ENCODE measurements at places on chromosomes 2 and 18. TPM values are rescaled to one million over a fixed set of nuclear protein-coding genes. Genes with fewer than 3 reads are reported as not detected.
A peak's percentile ranks its signal among the peaks of the same experiment; 100 is the strongest.

DNA sequence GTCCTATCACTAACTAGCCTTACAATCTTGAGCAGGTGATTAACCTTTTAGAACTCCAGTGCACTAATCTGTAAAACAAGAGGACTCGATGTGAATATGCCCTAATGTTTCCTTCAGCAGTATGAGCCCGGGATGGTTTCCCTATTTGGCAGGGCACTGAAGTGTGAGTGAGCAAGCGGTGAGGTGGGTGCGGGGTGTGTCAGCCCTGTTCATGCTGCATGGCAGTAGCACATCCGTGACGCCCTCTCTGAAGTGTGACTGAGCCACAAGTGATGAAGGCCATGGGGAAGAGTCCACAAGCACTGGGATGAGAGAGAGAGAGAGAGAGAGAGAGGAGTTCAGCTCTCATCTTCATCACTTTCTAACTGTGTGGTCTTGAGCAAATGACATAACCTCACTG lies 168.7 kb downstream of the SETBP1 start:
- H3K27me3 ChIP-seq, result no peaks in the 10 kb centered on the region
- H3K36me3 ChIP-seq, result no peaks in the 10 kb centered on the region
- H3K4me1 ChIP-seq, result peaks cover 4% of the 10 kb centered on the region
- H3K27ac ChIP-seq, result no peak overlapping the region

DNA sequence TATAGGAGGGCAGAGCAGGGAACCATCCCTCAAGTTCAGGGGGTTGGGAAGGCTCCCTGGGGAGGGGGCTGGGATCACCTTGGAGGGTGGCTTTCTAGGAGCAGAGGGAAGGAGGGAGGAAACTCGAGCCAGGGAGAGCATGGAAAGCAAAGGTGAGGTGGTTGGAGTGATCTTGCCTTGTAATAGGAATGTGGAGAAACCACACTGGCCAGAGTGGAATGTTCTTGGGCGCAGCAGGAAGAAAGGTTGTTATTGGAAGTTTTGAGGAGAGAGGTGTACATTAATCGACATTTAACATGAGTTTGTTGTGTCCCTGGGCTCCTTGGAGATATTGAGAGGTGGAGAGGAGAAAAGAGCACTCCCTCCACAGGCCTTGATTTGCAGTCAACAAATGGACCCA lies 272.2 kb downstream of the PRKCE start:
- no peak overlapping the region for H3K4me3 ChIP-seq
- peaks cover 34% of the 10 kb centered on the region for H3K4me1 ChIP-seq
- no peak overlapping the region for H3K27ac ChIP-seq
- peaks cover 5% of the 10 kb centered on the region for H3K36me3 ChIP-seq
- H3K27me3 ChIP-seq, result no peaks in the 10 kb centered on the region
- no peak for DNase-seq

- H3K27ac ChIP-seq, result no peak overlapping the region
- H3K4me3 ChIP-seq, result no peak overlapping the region
- H3K36me3 ChIP-seq, result peaks cover 13% of the 10 kb centered on the region
- H3K27me3 ChIP-seq, result no peaks in the 10 kb centered on the region
- no peak for DNase-seq
Observed at GRCh38 chr2:232295971-232296370, 82.6 kb upstream of the ALPP start.

The SRD5A2 gene
- not detected for total RNA-seq

DNA sequence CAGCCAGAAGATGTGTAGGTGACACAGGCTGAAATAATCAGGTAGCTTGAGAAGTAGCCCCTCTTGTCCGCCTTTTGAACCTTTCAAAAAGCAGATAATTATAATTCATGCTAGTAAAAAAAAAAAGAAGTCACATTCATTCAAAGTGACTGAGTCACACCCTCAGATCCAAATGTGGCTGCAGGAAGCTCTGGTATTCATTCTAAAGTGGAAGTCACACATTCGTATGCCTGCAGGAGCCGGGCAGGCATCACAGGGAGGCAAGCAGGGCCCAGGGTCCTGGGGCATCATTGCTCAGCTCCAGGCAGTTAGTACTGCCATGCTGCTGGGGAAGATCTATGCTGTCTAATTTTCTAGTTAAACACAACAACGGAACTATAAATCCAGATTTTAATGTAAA lies 21.7 kb upstream of the RAB11FIP5 start:
- H3K27me3 ChIP-seq, result peaks cover 19% of the 10 kb centered on the region
- H3K4me3 ChIP-seq, result no peak overlapping the region
- H3K36me3 ChIP-seq, result no peaks in the 10 kb centered on the region
- no peak overlapping the region for H3K27ac ChIP-seq
- H3K4me1 ChIP-seq, result no peaks in the 10 kb centered on the region

DNA sequence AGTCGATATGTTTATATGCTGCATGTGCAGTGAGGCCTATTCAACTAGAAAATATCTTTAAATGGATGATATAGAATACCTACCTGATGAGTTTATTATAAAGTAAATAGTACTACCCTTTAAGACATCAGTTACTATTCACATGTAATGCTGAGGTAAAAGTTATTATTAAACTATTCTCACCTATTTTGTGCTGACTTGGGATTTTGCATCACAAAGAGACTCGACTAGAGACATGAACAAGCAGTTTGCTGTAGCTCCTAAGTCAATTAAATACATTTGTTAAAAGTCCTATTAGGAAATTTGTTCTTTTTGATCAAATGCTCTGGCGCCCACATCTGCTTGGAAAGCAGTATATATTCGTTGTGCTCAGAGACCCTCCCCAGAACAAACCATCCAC lies 164.1 kb downstream of the CCDC85A start:
- H3K36me3 ChIP-seq, result no peaks in the 10 kb centered on the region
- H3K27me3 ChIP-seq, result no peaks in the 10 kb centered on the region
- DNase-seq, result no peak
- no peak overlapping the region for H3K4me3 ChIP-seq

The FOXD4L1 gene
- 0.63 TPM for total RNA-seq

DNA sequence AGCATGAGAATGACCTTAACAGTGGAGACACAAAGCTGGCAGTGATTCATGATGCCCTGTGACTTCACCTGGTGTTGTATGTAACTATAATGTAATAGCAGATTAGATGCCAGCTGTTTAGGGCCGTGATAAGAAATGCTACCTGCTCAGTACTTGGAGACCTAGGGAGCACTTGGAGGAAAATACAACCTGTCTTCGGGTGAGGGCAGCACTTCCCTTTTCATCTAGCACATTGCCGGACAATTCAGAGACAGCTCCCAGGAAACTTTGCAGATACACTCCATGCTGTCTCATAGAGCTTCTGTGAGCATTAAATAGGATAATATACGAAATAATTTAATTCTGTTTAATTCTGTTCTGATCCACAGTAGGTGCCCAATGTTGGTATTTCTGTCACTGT lies 668.5 kb downstream of the TSN start:
- no peak overlapping the region for H3K4me3 ChIP-seq
- no peak overlapping the region for H3K27ac ChIP-seq
- H3K27me3 ChIP-seq, result no peaks in the 10 kb centered on the region
- no peaks in the 10 kb centered on the region for H3K36me3 ChIP-seq

The KCNG3 gene
- total RNA-seq, result not detected

- no peaks in the 10 kb centered on the region for H3K27me3 ChIP-seq
- H3K4me3 ChIP-seq, result no peak overlapping the region
- no peaks in the 10 kb centered on the region for H3K36me3 ChIP-seq
- DNase-seq, result no peak
- no peak overlapping the region for H3K27ac ChIP-seq
Observed at GRCh38 chr2:205372141-205372540, 310.2 kb upstream of the NRP2 start.

The CDH19 gene
- total RNA-seq, result not detected

- no peak overlapping the region for H3K27ac ChIP-seq
- no peaks in the 10 kb centered on the region for H3K4me1 ChIP-seq
- no peaks in the 10 kb centered on the region for H3K36me3 ChIP-seq
- no peak for DNase-seq
- no peaks in the 10 kb centered on the region for H3K27me3 ChIP-seq
Observed at GRCh38 chr2:85852937-85853498, 35.8 kb downstream of the ST3GAL5 start.

DNA sequence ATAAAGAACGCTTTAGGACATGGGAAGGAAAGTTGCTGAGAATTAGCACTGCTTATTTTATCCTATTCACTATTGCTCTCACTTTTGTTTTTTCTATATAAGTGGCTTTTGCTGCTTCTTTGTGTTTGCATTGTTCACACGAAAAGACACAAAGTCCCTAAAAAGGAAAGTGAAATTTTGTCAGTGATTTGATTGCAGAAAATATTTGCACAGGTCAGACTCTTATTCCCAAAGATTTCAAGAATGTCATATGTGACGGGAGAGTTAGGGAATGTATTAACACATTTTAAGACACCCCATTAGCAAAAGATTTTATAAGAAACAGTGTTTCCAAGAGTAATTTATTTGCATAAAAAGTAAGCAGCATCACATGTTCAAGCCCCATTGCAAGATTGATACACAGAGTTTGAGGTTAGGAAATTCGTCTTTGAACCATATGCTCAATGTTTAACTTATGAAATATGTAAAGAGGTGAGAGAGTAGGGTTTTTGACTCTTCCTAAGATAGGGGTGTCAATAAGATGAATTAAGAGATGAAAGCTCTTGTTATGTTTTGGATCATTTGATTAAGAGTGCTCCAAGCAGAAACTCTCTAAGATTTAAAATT lies 57.0 kb downstream of the CCDC102B start:
- H3K4me1 ChIP-seq, result no peaks in the 10 kb centered on the region
- no peak for DNase-seq
- no peaks in the 10 kb centered on the region for H3K27me3 ChIP-seq

The NTSR2 gene
- total RNA-seq, result not detected

- no peak overlapping the region for H3K4me3 ChIP-seq
- H3K4me1 ChIP-seq, result peaks cover 12% of the 10 kb centered on the region
- DNase-seq, result no peak
- H3K36me3 ChIP-seq, result no peaks in the 10 kb centered on the region
- no peaks in the 10 kb centered on the region for H3K27me3 ChIP-seq
- H3K27ac ChIP-seq, result no peak overlapping the region
Observed at GRCh38 chr2:50551018-50551726, 480.8 kb downstream of the NRXN1 start.

DNA sequence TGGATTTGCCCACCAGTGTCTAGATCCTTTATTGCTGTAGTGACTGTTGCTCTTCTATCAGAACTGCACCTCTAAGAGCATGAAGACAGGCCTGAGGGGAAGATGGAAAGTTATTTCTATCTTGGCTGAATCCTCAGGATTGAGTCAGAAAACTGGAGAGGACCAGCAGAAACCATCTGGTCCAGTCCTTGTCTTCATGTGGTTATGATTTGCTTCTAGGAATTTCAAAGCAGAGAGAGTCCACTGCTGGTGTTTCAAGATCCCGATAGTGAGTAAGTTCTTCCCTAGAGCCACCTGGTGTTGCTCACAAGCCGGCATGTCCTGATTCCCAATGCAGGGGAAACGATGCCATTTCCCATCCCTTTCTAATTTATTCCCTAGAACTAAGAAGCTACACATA lies 84.2 kb downstream of the NCKAP5 start:
- no peak for DNase-seq
- no peaks in the 10 kb centered on the region for H3K27me3 ChIP-seq
- no peak overlapping the region for H3K27ac ChIP-seq
- no peaks in the 10 kb centered on the region for H3K36me3 ChIP-seq

GRCh38 chr2:96506907-96507240 lies 1.7 kb upstream of the NEURL3 start:
- no peak for DNase-seq
- H3K27ac ChIP-seq, result no peak overlapping the region
- H3K27me3 ChIP-seq, result peaks cover 18% of the 10 kb centered on the region

The MEP1B gene
- not detected for total RNA-seq

GRCh38 chr18:13984080-13984479 lies 68.7 kb upstream of the MC2R start:
- no peak overlapping the region for H3K4me3 ChIP-seq
- no peaks in the 10 kb centered on the region for H3K4me1 ChIP-seq
- H3K36me3 ChIP-seq, result no peaks in the 10 kb centered on the region
- no peak overlapping the region for H3K27ac ChIP-seq

GRCh38 chr18:54720620-54721019 lies 107.7 kb upstream of the RAB27B start:
- H3K36me3 ChIP-seq, result no peaks in the 10 kb centered on the region
- no peak for DNase-seq
- no peaks in the 10 kb centered on the region for H3K4me1 ChIP-seq
- no peak overlapping the region for H3K27ac ChIP-seq

DNA sequence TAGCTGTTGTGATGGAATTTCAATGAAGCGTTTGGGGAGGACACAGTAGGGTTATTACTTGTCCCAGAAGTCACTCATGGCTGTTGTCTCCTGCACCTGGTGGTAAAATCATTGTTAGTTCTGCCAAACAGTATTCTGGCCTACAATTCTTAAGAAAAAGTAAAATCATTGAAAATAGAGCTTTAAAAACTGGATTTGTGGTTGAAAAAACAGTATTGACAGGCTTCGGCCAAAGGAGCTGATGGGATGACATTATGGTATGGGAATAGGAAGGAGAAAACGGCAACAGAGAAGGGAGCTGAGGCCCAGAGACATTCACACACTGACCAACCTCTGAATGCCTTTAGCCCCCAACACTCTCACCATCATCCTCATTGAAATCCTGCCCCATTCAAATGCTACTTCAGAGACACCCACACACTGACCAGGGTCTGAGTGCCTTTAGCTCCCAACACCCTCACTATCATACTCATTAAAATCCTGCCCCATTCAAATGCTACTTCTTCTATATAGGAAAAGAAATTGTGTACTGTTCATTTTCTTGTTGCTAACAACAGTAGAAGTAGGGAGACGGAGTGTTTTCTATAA lies 114.1 kb upstream of the OSR1 start:
- no peaks in the 10 kb centered on the region for H3K36me3 ChIP-seq
- H3K4me3 ChIP-seq, result no peak overlapping the region
- DNase-seq, result no peak
- no peaks in the 10 kb centered on the region for H3K27me3 ChIP-seq
- H3K27ac ChIP-seq, result no peak overlapping the region

GRCh38 chr2:12642859-12643258 lies 73.9 kb upstream of the TRIB2 start:
- DNase-seq, result no peak
- no peaks in the 10 kb centered on the region for H3K27me3 ChIP-seq
- no peaks in the 10 kb centered on the region for H3K4me1 ChIP-seq
- no peaks in the 10 kb centered on the region for H3K36me3 ChIP-seq

GRCh38 chr2:216299588-216299987 lies 72.7 kb downstream of the MARCHF4 start:
- peak; percentile 20 for DNase-seq
- peaks cover 13% of the 10 kb centered on the region for H3K4me1 ChIP-seq

DNA sequence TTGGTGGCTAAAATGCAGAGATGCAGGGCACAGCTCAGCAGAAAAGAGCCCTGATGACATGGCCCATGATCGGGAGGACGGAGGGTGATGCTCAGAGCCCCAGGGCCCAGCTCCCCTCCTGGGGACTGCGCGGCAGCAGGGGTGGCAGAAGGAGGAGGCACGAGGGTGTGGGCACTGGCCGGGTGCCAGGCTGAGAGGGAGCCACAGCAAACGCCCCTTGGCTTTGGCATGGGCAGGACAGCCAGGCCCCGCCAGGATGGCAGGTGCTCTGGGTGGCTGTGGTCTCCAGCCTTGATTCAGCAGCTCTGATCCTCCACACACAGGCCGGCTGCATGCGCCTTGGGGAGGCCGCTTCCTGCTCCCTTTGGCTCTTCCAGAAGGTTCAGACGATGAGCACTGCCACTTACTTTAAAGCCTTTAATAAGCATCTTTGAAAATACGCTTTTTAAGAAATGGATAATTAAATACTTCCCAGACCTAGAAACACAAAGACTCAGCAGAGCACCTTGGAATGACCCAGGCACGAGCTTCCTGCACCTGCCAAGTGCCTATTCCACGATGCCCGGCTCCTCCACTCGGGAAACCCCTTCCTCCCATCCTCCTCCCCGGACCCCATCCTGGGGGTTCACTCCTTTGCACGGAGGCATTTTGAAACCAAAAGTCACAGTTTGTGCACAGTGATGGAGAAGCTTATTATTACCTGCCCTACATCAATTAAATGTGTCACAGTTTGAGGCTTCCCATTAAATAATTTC lies 78.5 kb upstream of the SNTG2 start:
- H3K27me3 ChIP-seq, result peaks cover 37% of the 10 kb centered on the region
- no peak for DNase-seq
